ENCODE measurements at places on chromosomes 11 and 22.
A peak's percentile ranks its signal among the peaks of the same experiment; 100 is the strongest.

DNA sequence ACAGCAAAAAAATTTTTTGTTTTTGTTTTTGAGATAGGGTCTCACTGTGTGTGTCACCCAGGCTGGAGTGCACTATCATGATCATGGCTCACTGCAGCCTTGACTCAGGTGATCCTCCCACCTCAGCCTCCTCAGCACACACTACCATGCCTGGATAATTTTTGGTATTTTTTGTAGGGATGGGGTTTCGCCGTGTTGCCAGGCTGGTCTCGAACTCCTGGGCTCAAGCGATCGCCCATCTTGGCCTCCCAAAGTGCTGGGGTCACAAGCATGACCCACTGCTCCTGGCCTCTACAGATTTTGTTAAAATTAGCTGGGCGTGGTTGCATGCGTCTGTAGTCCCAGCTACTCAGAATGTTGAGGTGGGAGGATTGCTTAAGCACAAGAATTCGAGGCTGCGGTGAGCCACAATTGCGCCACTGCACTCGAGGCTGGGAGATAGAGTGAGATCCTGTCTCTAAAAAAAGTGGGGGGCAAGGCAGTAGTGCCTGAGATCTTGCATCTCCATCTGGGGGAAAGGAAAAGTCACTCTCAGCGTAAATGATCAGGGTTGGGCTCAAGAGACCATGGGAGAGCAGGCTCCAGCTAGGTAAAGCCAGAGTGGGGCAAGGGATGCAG lies 10.6 kb upstream of the DGKZ start:
- DNase-seq: no peak

- DNase-seq: no peak
These were observed 141.9 kb downstream of the PKNOX2 start for GRCh38 chr11:125306476-125306875.

- peak; percentile 97 for DNase-seq
These were observed 7.9 kb downstream of the ATG16L2 start for GRCh38 chr11:72821920-72822799.

GRCh38 chr11:5705688-5706087 lies 16.1 kb downstream of the TRIM22 start:
- no peak for DNase-seq

DNA sequence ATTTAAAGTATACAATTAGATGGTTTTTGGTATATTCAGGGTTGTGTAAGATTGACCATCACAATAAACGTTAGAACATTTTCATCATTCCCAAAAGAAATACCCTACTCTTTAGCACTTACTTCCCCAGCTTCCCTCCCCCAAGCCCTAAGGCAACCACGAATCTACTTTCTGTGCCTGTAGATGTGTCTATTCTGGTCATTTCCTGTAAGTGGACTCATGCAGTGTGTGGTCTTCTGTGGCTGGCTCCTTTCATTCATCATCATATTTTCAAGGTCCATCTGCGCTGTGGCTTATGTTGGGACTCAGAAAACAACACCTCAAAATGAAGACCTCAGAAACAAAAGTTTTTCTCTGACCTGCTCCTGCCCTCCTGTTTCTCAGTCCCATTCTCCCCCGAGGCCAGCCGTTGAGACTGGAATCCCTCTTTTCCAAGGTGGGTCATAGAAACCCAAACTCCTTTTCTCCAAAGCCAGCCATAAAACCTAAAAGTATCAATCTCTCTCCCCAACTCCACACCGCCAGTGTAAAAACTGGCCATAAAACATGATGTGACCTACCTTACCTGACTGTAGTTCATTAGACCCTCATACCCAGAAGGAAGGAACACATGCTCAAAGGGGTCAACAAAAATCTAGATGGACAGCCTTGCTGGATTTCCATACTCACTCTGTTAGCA lies 12.9 kb upstream of the TMPRSS13 start:
- DNase-seq: no peak

DNA sequence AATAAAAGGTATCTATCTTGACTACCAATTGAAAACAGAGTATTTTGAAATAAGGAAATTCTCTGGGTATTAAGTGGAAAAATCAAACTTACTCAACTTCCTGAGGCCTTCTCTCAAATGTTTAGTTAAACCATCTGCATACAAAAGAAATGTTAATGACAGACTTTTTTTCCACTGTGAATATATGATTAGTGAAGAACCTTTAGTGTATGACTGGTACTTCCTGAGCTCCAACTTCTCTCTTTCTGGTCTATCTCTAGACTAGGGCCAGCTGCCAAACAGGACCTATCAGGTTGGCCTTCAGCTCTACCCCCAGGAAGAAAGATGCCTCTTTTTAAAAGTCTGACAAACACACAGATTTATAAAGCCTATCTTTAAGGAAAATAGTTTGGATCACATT lies 68.8 kb upstream of the SCUBE2 start:
- no peak for DNase-seq

Data from hepatocyte (in vitro differentiated cells).